ENCODE measurements at places on chromosomes 4 and X.

GRCh38 chrX:9682456-9682855 is 83.2 kb downstream of the GPR143 start:
- no peak for DNase-seq

- DNase-seq: peak; percentile 13
These were observed 78.7 kb downstream of the RBM47 start for GRCh38 chr4:40550948-40551462.

DNA sequence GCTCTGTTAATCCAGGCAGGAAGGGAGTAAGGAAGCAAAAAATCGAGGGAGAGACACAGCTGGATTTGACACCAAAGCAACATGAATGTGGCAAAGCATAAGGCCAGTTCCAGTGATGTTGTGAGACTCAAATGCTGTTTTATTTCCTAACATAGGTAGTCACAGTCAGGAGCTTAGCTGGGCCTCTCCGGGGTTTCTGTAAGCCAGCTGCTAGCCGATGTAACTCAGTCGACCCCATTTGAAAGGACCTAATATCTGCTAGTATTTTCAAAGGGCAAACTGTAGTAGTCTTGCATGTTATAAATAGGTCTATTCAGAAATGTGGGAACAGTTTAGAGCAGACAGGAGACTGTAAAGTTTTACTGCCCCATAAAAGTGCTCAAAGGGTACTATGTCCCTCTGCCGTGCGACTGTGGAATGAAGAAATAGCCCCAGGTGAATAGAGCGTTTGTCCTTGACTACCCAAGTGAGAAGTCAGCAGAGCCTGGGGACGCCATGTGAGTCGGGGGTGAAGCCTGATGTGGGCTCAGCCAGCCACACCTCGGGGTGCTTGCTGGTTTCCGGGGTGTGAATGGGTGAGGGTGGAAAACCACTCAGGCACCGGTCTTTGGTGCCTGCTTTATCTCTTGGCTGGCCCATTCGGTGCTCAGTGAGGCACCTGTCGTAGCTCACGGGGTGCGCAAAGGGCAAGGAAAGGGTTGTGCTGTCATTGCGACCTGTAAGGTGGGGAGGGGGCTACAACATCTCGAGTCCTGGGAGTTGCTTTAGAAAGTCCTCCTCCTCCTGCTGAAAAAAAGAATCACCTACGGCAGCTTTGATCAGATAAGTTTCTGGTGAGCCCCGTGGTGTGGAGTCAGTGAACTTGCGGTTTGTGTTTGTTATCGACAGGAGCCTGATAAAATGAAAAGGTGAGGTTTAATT is 745 bp downstream of the TRIM2 start:
- DNase-seq: peak; percentile 37

DNA sequence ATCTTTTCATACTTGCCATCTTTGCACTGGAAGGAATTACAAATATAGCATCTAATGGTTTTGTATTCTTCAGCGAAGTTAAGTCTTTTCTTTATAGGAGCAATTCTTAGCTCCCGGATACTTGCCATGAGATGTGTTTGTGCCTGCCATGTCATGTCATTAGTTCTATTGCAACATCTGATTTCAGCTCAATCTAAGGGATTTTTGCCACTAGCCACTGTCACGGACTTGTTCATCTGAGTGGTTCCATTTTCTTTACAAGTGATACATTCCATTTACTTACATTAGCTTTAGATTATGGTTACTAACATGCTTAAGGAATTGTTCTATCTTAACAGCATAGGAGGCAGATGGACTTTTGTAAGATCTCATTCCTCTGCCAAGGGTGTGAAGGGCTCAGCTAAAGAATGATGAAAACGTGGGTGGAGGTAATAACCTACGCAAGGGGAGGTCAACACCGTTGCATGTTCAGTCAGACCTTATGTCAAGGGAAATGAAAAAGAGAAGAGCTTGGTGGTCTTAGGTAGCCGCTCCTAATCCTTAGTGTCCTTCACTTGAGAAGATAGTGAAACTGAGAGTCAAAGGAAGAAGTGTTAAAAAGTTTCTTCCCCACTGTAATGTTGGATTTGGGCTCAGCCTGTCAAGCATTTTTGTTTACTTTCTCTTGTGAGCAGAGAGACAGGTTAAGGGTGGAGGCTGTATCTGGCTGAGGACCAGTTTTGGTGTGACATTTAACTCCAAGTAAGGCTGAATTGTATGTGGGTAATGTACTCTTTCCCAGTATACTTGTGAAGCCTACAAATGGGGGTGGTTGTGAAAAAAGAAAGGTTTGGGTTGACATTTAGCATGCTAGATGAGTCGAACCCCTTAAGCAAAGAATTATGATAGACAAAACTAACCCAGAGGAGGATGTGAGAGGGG is 3.6 kb upstream of the KLHL2 start:
- DNase-seq: no peak

DNA sequence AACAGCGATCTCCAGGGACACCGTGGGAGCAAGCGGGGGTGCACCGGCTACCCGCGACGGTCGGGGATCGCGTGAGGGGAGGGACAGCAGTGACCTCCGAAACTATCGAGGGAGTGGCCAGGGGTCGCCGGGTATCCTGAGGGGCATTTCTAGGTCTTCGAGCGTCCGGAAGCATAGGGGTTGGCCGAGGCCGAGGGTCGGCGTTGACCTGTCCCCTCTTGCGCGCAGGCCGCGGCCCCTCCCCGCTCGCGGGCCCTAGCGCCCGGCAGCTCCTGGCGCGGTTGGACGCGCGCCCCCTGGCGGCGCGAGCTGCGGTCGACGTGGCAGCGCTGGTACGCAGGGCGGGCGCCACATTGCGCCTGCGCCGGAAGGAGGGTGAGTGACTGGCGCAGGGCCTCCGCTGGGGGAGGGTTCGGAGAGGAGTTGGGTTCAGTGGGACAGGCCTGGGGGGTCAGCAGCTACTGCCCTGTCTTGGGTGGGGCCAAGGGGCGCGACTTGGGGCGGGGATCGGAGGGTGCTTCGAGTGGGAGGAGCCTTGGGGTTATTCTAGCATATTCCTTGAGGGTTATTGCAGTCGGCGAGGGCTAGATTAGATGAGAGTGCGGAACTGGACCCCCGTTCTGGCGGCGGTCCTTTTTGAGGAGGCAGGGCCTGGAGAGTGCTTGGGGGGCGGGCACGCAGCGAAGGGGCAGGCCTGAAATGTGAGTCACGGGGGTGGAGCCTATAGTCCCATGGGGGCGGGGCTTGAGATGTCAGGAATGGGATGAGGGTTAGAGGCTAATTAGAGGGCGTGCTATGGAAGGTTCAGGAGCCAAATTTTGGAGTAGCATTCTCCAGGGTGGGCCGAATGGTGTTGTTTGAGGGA is 1.2 kb downstream of the MAGIX start:
- peak; percentile 87 for DNase-seq

- no peak for DNase-seq
These were observed 53.4 kb downstream of the KDR start for GRCh38 chr4:55071951-55072350.

- DNase-seq: no peak
These were observed 8.4 kb downstream of the DCUN1D4 start for GRCh38 chr4:51851090-51851936.

DNA sequence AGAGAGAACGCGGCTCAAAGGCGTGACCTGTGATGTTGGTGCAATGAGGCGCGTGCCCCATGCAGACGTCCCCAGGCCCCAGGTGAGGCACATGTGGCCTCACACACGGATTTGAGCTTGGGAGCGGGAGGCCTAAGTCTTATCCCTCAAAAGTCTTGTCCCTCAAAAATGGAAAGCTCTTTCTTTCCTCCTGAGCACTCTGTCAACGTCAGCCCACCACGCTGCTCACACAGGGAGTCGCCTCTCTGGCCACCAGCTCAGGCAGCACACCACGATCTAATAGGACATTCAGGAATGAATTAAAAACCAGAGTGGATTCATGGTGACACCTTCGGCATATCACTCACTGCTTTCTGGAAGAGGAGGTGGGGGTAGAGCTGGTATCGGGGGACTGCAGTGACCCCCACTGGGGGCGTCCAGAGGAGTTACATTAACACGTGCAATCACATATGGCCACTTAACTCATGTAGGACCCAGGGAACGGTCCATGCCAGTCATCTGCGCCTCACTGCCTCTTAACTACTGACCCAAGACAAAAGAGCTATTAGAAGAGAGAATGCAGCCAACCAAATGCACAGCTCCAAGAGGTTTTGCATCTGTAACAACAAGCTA is 21.9 kb upstream of the CYP4V2 start:
- no peak for DNase-seq

DNA sequence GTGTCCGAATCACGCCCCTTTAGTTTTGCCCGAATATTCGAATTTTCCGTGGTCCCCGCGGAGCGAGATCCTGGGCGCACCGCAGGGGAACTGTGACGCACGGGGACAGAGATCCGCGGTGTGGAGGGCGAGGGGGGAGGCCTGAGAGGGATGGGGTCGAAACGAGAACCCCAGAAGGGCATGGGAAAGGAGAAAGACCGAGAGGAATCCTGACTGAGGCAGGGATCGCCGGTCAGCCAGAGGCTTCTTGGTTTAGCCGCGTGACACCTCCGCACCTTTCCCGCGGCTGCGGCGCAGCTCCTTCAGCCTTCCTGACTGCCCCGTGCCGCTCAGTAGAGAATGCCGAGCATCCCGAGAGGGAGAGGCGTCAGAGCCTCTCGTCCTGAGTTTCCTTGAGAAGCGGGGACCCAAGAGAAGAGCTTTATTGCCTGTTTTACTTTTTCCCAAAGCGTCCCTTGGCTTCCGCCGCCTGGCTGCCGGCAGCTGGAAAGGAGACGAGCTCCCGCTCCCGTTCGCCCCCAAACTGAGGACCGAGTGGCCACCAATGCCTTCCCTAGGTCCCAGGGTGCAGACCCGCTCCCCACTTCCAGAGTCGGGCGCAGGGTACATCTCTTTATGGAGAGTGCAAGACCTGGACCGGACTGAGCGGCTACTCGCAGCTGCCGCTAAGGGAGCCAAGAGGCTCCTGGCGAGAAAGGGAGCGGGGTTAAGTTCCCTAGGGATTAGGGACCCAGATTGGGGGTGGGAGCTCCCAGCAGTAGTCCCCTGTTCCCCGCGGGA is 911 bp upstream of the GPR50 start:
- no peak for DNase-seq

DNA sequence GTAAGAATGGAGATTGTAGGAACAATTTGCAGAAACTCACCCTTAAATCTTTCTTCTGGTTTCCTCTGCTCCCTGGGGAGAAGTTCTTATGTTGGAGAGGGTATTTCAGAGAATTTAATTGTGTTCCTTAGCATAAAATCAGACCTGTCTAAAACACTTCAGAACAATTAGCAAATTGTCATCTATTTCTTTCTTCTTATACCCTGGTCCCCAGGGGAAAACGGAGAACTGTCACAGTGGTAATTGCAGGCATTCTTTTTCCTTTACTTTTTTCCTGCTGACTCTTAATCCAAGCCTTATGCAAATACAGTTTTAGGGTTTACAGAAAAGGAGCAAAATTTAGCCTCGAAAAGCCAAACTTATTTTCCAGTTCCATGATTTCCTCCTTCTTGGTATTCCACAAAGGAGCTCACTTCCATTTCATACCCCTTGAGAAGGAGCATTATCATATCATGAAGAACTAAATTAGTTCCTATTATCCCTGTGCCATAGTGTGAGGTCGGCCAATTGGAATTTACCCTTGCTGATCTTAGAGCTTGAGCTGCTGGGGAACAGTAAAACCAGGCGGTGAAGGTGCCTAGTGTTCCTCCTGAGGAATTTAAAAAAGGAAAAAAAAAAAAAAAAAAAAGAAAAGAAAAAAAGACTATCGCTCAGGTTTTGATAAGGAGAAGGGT is 173.8 kb downstream of the IL15 start:
- no peak for DNase-seq

Data from CD8-positive, alpha-beta T cell (primary cell).